ENCODE measurements at places on chromosomes 2 and 18.

DNA sequence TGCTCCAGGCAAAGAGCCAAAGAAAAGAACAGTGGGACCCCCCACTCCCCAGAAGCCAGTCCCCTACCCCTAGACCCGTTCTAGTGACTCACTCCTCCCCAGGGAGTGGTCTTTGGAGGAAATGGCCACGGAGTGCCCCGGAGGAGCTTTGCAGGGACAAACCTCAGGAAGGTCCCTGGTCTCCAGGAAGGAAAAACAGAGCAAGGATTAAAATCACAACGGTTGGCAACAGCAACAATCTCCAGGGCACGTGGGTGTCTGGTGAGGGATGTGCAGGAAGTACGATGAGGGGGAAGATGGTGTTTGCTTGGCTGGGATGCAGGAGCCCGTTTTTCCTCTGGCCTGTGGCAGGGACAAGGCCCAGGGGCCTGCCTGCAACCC is 135.0 kb downstream of the SMAD2 start:
- no peak for DNase-seq

DNA sequence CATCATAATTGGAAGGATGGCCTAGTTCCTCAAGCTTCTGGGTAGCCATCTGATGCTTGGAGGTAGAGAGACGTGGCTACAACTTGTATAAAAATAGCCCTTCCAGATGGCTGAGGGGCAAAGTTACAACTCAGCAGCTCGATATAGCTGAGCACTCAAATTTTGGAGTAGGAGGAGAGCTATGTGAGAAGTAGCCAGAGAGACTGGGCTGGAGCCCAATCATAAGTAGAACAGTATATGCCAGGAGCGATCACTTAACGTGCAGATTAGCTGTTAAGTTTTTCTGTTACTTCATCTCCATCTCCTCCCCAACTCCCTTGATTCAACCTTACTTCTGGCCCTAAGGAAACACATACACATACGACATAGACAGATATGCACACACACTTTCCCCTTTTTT is 28.8 kb downstream of the CNRIP1 start:
- no peak for DNase-seq

DNA sequence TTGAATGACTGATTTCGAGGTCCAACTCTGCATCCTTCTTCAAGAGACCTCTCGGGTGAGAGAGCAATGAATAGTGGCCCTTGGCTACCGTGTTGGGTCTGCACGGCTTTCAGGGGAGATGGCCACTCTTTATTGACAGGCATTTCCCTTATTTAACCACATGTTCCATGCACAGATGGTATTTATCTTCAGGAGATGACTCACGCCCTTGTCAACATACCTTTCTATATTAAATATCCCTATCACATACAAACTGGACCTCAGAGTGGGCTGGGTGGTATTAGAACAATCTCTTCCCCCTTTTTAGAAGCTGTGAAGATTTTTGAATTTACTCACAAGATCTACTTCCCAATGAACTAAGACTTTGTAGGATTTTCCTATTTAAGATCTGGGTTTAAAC is 109.6 kb upstream of the CDC42EP3 start:
- no peak for DNase-seq

GRCh38 chr2:127137225-127137624 is 30.3 kb upstream of the BIN1 start:
- DNase-seq, result no peak

GRCh38 chr18:30481871-30482270 is 560.7 kb downstream of the DSC3 start:
- DNase-seq, result peak; percentile 61
